ENCODE measurements at places on chromosomes 2 and 18.

- no peak for DNase-seq
These were observed 53.6 kb upstream of the CAB39 start for GRCh38 chr2:230658877-230659652.

DNA sequence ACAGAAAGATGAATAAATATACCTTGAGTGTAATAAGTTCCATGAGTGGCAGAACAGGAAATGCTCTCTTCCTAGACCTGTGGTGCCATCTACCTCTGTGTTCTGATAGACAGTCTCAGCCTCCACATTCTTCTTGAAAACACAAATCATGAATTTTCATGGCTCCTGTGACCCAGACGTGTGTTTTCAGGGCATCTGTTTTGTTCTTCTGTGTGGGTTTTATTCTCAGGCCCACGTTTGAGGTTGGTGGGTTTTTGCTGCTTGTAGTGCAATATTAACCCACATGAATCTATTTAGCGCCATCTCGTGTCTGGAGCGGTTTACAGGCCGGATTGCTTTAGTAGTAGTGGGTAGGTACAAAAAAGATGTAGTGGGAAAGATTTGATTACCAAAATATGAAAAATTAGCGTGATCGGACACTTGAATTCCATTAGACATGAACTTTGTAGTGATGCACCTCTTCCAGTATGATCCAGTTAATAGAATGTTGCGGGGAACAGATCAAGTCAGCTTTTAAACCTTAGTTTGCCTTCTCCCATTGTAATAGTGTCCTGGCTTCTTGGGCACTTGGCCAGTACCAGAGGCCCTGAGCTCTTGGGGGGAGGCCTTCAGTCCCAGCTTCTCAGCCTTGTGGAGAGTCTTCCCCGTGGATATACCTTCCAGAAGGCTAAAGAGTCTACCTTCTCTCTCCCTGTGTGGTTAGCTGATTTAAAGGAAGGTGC, 256.5 kb downstream of the TPGS2 start:
- peak; percentile 64 for DNase-seq

- no peak for DNase-seq
These were observed 7.5 kb downstream of the REL start for GRCh38 chr2:60888853-60889252.

GRCh38 chr18:31134988-31135529, 27.6 kb downstream of the DSC1 start:
- DNase-seq = no peak

DNA sequence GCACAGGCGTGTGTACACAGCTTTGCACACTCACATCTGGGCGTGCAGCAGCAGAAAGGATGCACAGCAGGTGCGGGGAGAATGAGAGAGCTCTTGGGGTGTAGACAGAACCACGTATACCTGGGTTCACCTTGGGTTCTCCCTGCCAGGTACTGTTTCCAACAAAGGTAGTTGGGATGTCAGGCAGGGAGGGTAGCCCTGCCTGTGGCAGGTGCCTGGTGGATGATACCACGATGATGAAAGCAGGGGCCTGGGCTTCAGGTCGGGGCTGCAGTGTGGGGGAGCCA, 6.5 kb upstream of the ARID5A start:
- no peak for DNase-seq

- no peak for DNase-seq
These were observed 559.3 kb upstream of the TNP1 start for GRCh38 chr2:217419055-217419671.

DNA sequence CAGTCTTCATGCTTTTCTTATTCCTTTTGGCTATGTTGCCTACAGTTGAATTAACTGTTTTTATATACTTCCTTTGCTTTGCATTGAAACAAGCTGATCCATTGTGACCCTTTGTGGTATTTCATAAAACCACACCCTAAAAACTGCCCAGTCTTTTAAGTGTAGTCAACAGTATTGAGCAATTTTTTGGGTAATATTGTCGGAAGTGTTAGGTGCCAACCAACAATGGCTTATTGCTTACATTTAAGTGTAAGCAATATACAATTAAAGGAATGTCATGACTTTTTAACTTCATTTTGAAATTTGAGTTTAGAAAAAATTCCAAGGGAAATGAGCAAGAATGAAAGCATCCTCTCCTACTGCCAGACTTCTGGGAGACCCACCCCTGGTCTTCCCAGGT, 174.1 kb downstream of the NEDD4L start:
- DNase-seq = no peak

DNA sequence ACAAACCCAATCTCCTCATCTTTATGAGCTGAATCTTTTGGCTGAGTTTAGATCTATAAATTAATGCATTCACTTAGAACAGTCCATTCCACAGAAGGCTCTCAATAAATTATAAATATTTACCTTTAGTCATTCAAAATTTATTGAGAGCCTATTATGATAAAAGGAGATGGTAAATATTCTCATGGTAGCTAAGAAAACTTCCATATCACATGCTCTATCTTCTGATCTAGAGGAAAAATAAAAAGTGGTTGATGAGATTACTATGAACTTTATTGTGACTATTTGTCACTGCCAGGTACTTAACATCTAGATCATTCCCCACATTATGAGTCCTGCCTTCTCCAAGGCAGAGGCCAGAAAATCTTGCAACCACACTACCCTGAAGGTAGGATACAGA, 62.4 kb downstream of the L3MBTL4 start:
- DNase-seq = no peak

DNA sequence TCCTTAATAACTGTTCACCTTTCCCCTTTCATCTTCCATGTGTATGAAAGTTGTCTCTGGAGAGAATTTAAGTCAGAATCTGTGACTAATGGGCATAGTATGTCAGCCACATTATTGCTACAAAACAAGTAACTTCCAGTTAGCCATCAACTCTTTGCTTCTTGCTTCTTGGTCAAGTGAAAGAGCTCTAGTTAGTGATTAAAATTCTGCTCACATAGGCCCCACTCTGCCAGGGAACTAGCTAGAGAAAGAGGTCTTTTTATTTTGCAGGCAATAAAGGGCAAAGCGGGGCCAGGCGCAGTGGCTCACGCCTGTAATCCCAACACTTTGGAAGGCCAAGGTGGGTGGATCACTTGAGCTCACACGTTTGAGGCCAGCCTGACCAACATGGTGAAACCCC, 64.6 kb downstream of the COLEC12 start:
- no peak for DNase-seq

DNA sequence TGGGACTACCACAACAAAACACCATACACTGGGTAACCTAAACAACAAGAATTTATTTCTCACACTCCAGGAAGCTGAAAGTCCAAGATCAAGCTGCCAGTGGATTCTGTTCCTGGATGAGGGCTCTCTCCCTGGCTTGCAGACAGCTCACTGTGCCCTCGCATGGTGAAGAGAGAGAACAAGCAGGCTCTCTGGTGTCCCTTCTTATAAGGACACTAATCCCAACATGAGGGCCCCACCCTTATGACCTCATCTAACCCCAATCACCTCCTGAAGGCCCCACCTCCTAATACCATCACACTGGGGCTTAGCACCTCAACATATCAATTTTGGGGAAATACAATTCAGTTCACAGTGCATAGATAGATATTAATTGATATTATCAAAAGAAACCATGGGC, 83.5 kb downstream of the BIN1 start:
- DNase-seq = no peak

DNA sequence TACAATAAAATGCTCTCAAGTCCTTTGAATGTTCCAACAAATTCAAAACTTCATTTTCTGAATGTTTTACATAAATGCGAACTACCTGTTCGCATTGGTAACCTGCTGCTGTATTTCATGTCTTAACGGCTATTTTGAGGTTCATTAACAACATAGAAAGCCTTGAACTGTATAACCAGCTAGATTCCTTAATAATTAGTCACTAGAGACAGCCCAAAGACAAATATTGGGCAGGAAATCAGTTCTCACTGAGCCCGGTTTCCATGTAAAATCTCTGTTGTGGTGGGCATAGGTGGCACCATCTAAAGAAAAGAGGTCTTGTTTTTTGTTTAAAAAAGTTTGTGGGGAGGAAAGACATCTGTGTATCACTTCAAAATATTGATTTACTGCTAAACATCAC, 29.2 kb downstream of the PDIA6 start:
- no peak for DNase-seq

- DNase-seq = no peak
These were observed 62.8 kb downstream of the AGFG1 start for GRCh38 chr2:227534714-227535113.

DNA sequence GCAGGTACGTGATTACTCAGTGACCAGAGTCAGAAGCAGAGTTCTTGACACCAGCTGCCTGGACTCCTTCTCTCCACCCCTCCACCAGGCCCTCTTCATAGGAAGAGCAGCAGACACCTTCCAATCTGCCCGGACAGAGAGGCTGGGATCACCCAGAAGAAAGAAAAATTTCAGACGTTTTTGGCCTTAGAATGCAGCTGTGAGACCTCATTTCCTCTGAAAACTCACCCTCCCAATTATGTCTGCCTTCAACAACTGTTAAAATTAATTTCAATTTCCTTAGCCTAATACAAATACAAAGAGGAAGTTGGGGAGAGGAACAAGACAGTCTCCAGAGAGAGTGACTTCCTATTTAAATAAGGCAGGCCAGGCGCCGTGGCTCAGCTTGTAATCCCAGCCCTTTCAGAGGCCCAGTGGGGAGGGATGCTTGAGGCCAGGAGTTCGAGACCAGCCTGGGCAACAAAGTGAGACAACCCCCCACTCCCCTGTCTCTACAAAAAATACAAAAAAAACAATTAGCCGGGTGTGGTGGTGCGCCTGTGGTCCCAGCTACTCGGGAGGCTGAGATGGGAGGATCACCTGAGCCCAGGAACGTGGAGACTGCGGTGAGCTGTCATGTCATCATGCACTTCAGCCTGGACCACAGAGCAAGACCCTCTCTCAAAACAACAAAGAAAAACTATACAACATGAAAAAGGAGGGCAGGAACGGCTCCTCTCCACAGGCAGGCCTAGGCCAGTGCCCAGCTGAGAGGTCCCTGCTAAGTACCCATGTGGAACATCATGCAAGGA, 1.6 kb downstream of the SLC66A2 start:
- no peak for DNase-seq

GRCh38 chr18:47313901-47314300, 62.4 kb upstream of the SKOR2 start:
- no peak for DNase-seq

GRCh38 chr18:38362286-38362792, 796.7 kb upstream of the CELF4 start:
- no peak for DNase-seq

DNA sequence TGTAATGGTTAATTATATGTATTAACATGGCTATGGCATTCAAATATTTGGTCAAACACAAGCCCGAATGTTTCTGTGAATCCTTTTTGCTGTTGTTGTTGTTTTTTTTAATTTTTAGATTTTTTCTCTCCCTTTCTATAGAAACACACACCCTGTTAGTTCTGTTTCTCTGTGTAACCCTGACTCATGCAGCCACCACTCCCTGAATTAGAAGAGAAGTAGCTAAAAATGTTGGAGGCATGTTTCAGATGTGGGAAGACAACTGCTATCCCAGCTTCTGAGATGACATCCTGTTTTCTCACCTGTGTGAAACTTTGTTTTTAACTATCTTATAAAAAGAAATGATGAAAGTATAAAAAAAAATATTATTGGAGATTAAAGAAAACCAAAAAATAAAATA, 219.6 kb upstream of the RGPD4 start:
- DNase-seq = no peak

GRCh38 chr2:74079522-74080341, 68.0 kb downstream of the BOLA3 start:
- no peak for DNase-seq

DNA sequence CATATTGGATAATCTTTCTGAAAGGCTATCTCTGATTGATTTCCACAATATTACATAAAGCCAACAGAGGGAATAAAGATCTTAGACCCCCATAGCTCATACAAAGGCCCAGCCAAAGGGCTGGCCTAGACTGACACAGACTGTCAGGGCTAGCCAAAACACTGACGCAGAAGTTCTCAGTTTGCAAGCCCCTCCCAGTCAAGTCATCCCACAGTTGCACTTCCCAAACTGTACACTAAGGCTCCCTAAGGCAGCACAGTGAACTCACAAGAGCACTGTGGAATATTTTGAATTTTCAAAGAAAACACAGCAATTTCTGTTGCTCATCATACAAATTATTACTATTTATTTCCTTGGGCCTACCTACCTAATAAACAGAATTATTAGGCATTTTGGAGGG, 244.9 kb downstream of the SP3 start:
- DNase-seq = no peak

DNA sequence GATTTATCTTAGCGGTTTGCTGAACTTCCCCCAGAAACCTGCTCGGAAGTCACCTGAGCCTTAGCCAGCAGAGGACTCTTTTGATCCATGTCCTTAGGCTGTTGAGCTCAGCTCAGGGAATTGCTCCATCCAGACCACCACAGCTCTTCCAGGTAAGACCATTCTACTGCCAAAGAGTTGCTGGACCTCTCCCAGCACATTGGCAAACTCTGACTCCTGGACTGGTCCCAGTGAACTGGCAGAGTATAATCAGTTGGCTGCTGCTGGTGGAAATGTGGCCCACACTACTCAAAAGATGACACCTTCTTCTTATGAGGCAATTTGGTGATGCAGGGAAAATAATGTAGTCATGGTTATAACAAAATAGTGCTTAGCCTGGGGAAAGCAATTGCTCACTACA, 308.8 kb upstream of the FIGN start:
- no peak for DNase-seq

- DNase-seq = no peak
These were observed 23.9 kb downstream of the CTLA4 start for GRCh38 chr2:203891474-203891873.

- peak; percentile 63 for DNase-seq
These were observed 12.3 kb downstream of the CEP192 start for GRCh38 chr18:13003466-13003896.

DNA sequence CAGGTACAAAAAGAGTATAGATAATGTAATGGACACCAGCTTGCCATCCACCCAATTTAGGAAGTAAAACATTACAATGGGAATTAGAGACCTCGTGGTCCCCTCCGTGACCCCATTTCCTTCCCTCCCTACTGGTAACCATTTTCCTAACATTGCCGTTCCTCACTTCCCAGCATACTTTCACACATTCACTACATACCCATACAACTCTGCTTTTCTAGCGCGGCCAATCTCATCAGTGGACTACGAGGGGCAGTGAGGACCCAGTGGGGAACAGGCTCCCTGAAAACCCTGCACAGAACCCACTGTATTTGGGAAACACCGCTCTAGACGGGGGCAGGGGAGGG, 1.1 kb downstream of the ENOSF1 start:
- no peak for DNase-seq

- DNase-seq = no peak
These were observed 56.4 kb upstream of the VRK2 start for GRCh38 chr2:57990118-57990725.

Data from glutamatergic neuron (in vitro differentiated cells).